ENCODE measurements at places on chromosomes 7 and 10.

DNA sequence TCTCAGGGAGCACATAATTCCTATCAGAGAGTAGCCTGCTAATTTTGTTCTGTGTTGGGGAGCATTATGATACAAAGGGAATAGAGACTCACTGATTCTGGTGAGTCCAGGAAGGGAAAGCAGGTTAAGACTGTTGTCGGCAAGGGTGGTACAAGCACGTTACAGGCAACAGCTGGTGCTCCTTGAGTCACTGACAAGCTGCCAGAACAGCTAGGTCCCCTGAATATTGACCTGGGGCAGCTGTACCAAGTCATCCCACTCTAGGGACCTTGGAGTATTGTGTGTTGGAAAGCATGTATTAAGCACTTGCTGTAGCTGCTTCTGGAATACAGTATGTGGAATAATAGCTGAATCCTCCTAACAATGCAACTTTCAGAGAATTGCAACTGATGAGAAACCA, 37.0 kb upstream of the GLCCI1 start:
- no peak for DNase-seq

DNA sequence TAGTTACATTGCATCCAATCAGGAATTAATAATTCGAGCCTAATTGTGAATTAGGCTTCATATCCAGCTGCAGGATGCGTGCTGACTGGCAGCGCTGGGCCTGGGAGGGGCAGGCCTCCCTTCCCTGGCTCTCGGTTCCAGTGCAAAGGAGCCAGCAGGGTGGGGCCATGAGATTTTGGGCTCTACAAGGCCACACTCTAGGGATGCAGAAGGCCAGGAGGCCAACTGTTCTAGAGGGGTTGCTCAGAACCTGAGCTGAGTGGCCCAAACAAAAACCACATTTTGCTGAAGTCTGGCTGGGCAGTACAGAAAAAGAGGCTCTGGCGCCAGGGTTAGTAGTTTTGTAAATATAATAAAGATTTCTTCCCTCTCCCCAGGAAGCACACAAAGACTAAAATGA, 72.3 kb downstream of the CLEC2L start:
- no peak for DNase-seq

DNA sequence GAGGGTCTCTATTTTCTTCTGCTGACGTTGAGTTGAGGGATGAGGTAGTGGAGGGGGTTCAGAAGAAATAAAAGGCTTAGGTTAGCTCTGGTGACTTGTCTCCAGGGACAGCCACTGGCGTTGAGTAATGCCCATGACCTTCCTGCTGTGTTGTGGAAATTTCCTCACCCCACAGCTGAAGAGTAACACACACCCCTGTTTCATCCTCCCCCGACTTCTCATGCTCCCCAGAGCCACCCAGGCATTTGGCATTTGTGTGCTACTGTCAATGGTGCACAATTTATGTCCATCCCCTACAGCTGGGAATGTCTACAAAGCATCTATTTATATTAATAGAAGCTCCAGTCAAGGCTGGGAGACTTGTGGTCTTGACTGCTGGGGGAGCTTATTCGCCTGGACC, 4.7 kb upstream of the TMEM72 start:
- no peak for DNase-seq

- no peak for DNase-seq
These were observed 40.2 kb downstream of the TCF7L2 start for GRCh38 chr10:112990271-112990670.

GRCh38 chr10:69715899-69716606, 85.7 kb upstream of the COL13A1 start:
- no peak for DNase-seq

GRCh38 chr7:26167303-26167934, 15.4 kb downstream of the NFE2L3 start:
- DNase-seq: no peak

DNA sequence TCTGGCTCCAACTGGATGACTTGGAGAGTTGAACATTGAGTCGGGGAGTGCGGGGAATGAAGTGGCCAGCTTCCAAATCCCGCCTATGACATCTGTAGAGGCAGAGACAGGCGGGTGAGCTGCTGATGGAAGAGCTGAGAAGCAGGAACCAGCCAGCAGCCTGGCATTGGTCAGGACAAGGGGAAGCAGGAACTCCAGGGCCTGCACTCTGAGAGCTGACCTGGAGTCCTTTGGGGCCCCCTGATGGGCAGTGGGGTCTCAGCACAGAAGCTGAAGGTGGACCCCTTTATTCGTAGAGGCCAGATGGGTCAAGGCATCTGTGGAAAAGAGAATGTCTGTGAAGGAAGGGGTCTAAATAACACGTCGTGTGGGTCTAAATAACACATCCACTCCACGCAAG, 57.0 kb downstream of the SEC61G start:
- no peak for DNase-seq

DNA sequence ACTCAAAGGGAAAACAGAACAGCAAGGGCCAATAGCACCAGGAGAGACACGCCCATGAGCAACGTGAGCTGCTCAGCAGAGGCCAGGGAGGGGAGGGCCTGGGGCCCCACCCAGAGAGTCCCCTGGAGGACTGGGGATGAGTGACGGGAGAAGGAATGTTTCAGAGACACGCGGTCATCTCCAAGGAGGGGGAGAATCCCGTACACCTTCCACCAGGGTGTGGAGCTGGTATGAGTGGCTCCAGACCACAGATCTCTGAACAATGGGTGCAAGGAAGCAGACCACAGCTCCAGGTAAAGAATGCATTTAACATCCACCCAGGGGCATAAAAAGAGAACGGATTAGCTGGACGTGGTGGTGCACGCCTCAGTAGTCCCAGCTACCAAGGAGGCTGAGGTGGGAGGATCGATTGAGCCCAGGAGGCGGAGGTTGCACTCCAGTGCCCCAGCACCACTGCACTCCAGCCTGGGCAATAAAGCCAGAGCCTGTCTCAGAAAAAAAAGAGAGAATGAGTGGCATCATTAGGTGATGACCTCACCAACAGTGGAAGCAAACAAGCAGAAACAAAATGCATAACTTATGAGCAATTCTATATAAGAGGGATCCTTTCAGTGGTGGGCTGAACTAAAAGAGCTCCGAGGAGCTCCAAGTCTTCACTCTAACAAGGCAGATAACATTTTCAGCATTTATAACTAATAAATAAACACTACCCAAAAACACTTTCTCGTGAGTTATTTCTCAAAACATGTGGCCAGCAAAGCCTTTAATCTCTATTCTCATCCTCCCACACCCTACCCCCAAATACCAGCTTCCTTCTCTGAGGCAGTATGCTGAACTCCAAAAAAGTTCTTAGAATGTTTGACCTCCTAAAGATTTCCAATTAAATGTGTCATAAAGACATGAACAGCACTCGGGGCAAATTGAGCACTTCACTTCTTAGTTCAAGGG, 12.5 kb downstream of the PSAP start:
- DNase-seq: no peak

DNA sequence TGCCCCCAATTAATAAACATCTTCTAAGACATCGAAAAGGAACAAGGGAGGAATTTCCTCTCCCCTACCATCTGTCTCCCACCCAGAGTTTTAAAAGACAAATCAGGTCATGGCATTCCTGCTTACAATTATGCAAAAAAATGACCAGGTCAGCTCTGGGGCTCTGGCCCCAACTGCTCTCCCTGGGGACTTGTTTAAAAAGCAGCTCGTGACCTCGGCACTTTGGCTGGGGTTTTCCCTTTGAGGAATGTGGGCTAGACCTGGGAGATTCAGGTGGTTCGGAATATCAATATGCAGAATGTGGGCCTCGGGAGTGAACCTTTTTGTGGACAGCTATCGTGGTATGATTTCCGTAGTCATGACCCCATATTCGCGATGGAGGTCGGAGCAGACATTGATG, 648 bp upstream of the RADIL start:
- DNase-seq: no peak

- no peak for DNase-seq
These were observed 56.3 kb upstream of the MDFIC start for GRCh38 chr7:114865564-114865963.

DNA sequence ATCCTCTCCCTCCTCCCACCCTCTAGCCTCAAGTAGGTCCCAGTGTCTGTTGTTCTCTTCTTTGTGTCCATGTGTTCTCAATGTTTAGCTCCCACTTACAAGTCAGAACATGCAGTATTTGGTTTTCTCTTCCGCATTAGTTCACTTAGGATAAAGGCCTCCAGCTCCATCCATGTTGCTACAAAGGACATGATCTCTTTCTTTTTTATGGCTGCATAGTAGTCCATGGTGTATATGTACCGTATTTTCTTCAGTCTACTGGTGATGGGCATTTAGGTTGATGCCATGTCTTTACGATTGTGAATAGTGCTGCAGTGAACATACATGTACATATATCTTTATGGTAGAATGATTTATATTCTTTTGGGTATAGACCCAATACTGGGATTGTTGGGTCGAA, 1.6 kb upstream of the GOT1 start:
- DNase-seq: no peak

GRCh38 chr10:95477175-95477520, 84.0 kb downstream of the SORBS1 start:
- DNase-seq: no peak

GRCh38 chr10:71225291-71226058, 13.1 kb downstream of the UNC5B start:
- no peak for DNase-seq

- DNase-seq: no peak
These were observed 490.6 kb downstream of the CCSER2 start for GRCh38 chr10:84818961-84819360.

DNA sequence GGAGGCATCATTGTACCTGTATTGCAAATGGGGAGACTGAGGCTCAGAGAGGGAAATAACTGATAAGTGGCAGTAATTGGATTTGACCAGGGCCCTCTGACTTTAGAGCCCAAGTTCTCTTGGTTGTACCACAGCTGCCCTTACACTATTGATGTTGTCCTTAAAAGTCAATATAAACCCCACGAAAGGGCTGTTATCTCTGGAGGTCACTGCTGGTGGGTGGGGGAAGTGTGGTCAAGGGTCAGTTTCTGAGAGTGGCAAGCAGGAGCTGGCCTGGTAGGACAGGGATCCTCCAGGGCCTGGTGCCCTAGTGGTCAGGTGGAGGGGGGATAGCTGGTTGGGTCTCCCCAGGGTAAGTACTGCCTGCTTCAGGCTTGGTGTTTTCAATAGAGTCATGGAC, 44.2 kb upstream of the AQP1 start:
- DNase-seq: no peak

GRCh38 chr10:17910125-17910789, 41.5 kb upstream of the SLC39A12 start:
- DNase-seq: no peak

GRCh38 chr7:8044761-8045430, 76.3 kb downstream of the GLCCI1 start:
- no peak for DNase-seq

DNA sequence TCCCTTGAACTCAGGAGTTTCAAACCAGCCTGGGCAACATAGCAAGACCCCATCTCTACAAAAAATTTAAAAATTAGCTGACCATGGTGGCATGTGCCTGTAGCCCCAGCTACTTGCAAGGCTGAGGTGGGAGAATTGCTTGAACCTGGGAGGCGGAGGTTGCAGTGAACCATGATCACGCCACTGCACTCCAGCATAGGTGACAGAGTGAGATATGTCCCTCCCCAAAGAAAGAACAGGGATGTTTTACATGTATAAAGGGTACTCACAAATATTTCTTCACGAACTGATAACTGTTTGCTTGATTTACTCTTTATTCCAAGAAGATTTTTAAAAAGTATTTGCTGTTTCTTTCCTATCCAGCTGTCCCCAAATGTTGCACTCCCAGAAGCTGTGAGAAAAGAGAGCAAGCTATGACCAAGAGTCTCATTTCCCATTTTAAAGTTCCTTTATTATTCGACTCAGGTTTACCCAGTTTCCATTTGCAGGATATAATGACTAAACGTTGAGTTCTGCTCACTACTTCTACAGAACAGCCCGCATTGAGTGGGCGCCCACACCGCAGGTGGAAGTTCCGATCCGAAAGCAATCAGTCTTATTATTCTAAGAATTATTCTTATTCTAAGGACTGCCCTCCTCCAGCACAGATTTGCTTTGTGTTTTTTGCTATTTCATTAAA, 90.7 kb downstream of the APBB1IP start:
- no peak for DNase-seq

GRCh38 chr7:98899816-98900215, 21.5 kb downstream of the TRRAP start:
- no peak for DNase-seq

DNA sequence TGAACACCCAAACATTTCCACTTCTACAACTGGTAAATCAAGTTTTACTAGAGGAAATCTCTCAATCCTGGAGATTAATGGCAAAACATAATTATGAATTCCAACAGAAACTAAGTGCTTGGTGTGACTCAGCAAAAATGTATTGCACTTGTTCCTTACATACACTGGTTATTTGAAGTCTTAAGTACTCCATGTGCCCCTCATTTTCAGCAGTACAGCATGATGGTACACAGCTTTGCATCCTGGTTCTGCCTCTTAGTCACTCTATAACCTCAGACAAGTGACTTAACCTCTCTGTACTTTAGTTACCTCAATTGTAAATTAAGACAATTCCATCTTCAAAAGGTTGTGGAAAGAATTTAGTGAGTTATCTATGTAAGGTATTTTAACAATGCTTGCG, 12.9 kb downstream of the SLC16A12 start:
- DNase-seq: no peak

Data from osteocyte (in vitro differentiated cells).